Stimulated activated CD8-positive, alpha-beta memory T cell treated with anti-CD3 and anti-CD28 coated beads, Interleukin-4, amount 100 ng/mL, for 1 hour (primary cell): ENCODE measurements at places on chromosomes 12 and 14.

DNA sequence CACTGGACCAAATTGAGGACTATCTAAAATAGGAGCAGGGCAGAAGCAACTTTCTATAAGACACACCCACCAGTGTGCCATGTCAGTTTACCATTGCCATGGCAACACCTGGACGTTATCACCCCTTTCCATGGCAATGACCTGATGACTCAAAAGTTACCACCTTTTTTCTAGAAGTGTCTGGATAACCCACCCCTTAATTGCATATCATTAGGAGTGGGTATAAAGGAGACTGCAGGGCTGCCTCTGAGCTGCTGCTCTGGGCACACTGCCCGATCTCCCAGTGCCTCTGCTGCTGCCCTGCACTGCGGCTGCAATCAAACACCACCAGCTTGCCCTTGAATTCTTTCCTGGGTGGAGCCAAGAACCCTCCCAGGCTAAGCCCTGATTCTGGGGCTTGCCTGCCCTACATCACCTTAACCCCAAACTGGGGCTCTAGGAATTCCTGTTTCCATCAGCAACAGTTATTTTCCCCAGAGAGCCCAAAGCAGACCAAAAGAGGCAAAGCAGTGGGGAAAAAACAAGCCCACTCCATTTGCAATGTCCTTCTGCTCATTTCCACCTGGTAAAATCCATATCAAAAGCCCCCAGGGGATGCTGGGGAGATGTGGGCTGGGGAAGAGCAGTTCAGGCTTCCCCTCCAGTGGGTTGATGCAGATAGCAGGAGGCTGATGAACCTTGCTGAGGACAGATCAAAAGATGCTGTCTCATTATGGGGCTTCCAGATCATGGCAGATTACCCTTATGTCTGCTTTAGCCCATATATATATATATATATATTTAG, 129.5 kb upstream of the NCOR2 start:
- DNase-seq, result no peak

DNA sequence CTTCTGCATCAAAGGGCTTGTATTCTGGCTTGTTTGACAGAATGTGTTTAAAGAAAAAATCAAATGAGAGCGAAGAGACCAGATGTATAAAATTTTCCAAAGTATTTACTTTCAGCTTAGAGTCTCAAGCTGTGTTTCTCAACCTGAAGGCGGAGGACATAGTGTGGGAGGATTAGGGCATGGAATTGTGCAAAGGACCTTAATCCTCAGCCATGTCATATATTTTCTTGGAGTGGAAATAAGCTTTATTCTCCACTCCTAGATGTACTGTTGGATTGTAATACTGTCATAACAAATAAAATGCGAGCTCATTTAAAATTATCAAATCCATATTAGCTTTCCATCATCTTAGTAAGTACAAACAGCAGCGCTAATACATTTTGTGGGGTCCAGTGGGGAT, 154.0 kb downstream of the PAH start:
- DNase-seq, result no peak

DNA sequence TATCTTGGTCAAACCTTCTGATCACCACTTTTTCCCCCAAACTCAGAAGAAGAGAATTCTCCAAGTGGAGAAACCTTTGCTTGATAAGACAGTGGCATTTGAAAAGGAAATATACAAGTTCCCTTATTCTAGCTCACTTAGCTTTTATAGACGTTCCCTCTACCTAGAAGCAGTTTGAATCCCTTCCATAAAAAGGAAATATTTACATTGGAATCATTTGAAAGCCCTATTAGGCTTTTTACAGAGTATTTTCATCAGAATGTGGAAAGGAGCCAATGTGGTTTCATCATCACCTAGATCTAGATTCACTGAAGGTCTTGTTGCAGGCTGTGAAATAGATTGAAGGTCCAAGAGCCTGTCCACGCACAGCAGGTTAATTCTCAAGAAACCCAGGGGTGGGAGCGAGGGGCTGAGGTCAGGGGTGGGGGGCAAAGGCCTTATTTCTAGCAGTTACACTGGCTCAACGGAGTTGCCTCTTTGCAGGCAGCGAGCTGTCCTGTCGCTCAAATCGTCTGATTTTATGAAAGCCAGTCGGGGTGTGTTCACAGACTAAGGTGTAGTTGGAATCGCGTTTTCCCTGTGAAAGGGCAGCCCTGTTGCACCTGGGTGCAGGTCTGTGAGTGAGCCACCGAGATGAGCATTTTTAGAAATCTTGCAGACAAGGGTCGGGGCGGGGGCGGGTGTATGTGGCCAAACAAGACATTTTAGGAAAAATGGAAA, 45.6 kb downstream of the AACS start:
- no peak for DNase-seq

DNA sequence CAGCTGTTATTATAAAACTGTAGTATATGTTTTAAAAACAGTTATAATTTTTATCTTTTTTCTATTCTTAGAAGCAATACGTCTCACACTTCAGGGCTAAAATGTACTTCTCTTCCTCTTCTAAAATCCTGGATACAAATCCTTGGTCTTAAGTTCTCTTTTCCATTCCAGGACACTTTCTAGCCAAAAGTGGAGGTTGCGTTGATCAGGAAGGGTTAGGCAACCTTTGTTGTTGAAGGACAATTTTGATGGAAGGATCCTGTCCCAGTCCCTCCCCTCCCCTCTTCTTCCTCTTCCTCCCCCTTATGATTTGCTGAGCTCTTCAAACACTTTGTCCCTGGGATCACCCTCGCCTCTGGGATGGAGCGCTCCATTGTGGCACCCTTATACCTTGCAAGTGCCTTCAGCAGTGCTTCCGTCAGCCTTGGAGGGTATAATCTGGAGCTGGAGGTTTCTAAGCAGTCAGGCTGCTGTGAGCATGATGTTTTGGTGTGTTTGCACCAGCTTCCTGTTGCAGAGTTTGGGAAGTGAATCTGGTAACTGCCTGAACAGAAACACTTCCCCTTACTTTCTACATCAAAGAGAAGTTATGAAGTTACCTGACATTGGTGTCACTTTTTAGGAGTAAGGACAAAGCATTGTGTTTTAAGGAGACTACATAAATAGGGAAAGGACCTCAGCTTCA, 87.4 kb upstream of the SLC38A2 start:
- DNase-seq, result no peak

- no peak for DNase-seq
Observed at GRCh38 chr12:45259675-45260074, 43.8 kb downstream of the ANO6 start.

GRCh38 chr12:106907411-106907810, 48.3 kb upstream of the TMEM263 start:
- DNase-seq, result no peak

GRCh38 chr14:64035143-64035542, 182.3 kb downstream of the SYNE2 start:
- no peak for DNase-seq

- DNase-seq, result no peak
Observed at GRCh38 chr12:111246477-111247011, 122.4 kb downstream of the PHETA1 start.

- DNase-seq, result no peak
Observed at GRCh38 chr12:76879710-76880518, 1.1 kb upstream of the CSRP2 start.

DNA sequence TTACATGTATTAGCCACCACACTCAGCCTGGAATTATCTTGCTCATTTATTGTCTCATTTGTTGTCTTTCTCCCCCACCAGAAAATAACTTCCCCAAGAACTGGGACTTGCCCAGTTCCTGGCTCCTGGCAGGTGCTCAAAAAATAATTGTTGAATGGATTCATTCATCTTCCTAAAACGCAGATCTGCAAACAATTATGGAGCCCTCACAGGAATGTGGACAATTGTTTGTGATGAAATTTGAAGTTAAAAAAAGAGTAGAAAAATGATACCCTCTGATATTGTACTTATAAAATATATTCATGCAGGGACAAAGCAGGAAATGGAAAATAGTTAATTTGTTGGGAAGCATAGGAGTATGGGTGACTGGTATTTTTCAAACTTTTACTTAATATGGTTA, 60.7 kb upstream of the MAP1LC3B2 start:
- DNase-seq, result no peak

DNA sequence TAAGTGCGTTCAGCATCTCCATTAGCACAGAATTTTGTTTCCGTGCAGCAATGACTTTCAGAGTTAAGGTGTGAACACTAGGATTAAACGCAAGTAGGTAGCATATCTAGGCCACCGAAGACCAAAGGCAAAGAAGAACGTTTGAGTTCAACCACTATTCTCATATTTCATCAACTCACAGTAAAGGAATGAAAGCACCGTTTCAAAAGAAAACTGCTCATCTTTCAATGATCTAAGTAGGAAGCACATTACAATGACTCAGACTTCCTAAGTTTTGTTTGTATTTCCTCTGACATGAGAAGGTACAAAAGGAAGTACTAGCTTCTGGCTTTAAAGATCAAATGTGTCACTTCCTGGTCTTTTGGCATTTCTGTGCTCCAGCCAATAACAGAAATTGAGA, 57.6 kb downstream of the ACADS start:
- DNase-seq, result no peak

DNA sequence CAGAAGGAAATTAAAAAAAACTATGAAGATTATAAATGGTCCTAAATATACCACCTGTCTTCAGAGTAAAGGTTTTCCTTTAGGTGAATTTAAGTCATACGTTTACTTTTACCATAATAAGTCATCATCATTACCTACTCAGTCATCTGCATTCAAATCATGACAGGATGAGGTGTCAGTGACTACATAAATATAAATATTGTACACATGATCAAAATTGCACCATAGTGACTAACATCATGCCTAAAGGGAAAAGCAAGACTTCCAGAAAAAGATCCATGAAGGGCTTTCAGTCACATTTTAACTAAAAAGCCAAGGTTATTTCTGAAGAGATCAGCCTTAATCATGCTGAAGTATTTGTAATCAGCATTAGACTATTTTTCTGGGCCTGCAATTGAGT, 759.9 kb upstream of the FLRT2 start:
- no peak for DNase-seq

DNA sequence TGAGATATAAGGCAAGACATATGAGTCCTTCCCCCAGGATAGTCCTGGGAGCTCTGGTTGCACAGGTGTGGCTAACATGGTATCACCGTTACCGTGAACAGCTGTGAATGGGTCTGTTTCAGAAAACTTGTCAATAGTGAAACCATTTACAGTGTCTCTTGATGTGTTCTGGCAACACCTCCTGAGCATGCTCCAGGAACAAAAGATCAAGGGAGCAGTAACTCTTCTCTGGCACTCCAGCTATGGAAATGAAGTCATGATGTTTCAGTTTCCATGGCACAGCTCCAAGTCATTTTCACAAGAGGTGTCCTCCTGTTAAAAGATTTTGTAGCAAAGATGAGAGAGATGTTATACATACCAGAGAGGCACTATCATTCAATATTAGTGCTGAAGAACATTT, 253.7 kb downstream of the SNAPC1 start:
- DNase-seq, result no peak

DNA sequence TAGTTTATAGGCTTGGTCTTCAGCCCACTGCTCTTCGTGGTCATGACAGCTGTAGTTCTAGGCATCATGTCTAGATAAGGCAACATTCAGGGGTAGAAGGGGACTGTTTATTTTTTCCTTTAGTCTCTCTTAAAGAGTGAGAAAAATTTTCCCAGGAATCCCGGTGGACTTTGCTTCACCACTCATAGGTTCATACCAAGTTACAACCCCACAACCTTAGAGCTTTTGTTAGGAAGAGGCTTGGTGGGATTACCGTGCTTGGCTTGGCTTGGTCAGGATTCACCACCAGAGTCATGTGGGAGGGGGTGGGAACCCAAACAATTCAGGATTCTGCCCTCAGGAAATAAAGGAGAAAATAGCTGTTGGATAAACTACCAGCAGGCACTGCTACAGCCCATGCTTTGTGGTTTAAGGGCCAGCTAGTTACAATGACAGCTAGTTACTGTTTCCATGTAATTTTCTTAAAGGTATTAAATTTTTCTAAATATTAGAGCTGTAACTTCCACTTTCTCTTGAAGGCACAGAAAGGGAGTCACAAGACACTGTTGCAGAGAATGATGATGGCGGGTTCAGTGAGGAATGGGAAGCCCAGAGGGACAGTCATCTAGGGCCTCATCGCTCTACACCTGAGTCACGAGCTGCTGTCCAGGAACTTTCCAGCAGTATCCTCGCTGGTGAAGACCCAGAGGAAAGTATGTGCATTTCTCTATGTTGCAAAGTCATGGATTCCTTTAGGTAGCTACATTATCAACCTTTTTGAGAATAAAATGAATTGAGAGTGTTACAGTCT, 25.9 kb upstream of the PAPLN start:
- DNase-seq, result no peak

- DNase-seq, result no peak
Observed at GRCh38 chr12:6551063-6551461, 4.8 kb downstream of the IFFO1 start.

DNA sequence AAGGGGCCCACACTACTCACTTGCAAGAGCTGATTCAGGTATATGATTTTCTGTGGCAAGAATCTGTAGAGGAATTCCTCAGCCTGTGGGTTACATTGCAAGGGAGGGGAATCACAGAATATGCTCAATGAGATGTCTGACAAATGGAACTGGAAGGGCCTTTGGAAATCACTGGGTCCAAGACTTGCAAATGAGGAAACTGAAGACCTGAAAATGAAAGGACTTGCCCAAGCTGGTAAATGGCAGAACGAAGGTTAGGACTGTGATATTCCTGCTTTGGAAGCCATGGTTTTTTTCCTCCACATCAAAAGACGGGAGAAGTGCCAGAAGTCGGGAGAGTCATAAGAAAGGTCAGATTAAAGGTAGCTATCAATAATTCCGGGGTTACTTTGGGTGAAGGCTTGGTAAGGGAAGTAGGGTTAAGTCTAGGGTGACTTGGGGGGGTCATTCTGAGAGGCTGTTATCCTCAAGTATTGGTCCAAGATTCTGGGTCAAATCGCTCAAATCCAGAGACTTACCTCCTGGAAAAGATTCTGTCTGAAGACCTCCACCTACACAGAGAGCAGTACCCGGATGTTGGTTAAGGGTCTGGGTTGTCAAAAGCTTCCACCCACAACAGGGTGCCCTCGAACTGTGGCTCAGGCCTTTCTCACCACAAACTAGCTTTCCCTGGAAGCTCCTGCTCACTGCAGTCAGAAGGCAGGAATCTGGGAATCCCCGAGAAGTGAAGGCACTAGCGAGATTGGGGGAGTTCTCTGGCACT, 539 bp downstream of the PSME2 start:
- DNase-seq, result no peak

DNA sequence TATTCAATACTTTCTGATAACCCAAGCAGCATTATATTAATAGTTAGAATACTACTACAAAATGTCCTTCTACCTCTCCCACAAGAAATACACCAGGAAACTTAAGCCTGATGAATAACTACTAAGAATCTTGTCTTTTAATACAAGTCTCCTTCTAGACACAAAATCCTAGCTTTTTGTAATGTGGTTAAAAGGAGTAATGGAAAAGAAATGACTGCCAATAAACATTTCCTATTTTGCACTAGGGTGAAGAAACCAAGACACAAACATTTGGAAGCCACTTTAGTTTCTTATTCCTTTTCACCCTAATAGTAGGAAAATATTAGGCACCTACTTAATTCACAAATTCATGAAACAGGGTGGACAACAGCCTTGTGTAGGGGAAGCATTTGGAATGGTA, 51.3 kb upstream of the TTC7B start:
- no peak for DNase-seq

GRCh38 chr14:91374287-91374878, 43.2 kb downstream of the CCDC88C start:
- DNase-seq, result no peak
